ENCODE measurements at places on chromosomes 16 and 17.
A peak's percentile ranks its signal among the peaks of the same experiment; 100 is the strongest.

DNA sequence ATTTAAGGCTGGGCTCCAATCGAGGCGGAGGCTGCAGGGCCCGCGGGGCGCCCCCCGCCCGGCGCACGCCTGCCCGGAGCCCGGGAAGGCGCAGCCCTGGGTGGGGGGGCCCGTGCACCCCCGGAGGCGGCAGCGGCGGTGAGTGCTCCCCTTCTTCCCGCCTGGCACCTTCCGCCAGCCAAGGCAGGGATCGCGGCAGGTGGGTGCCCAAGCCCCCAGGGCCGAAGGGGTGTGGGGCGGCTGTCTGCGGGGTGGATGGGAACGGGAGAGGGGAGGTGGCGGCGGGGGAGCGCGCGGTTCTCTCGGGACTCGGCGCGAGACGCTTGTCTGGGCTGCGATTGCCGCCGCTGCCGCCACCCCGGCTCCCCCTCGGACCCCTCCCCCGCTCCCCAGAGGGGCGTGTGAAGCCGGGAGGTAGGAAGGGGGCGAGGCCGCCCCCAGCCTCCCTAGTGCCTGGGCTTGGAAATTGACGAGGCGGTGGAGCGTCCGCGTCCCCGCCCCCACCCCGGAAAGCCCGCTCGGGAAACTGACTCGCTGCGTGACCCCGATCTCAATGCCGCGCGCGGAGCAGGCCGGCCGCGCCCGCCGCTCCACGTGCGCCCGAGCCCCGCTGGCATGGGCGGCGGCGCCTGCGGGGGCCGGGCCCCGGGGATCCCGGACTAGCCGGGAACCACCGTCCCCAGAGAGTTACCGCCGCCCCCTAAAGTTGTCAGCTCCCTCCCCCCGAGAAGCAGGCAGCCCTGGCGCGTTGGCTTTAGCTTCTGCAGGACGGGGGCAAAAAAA is 231.5 kb downstream of the MRTFB start:
- DNase-seq = no peak

DNA sequence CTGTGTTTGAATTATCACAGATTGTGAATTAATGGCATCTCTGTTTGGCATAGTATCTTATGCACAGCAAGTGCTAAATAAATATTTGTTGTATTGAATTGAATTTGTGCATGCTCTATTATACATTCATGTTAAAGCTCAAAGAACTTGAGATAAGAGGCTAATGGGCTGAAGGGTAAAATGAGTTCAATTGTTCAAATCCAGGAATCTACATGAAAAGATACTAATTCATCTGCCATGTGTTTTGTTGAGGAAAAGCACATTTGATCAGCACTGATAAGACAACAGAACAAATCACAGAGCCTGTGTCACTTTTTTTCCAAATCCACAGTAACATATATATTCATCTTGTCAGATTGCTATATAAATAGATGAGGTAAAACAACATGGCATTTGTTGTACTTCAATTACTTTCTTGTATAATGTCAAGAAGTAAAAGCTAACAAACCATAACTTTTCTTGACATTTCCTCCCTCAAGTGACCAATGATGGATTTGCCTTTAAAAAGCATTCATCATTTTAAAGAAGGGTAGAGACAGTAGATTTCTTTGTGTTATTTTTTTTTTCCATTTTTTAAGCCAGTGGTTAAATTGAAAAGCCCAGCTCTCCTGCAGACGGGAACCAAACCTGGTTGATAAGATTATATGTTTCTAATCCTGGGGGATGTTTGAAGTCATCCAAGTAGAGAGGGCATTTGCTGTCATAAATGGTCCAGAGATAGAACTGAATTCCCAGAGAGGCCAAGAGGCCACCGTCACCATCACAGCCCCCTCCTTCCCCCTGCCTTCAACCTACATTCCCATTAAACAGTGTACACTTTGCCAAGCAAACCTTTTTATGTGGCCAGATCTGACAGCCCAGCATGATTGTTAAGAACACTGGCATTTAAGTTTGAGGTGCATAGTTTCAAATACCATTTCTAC is 123.0 kb downstream of the CHD9NB start:
- DNase-seq = no peak

- no peak for DNase-seq
These were observed 1.9 kb upstream of the CBFB start for GRCh38 chr16:67027046-67027445.

- DNase-seq = no peak
These were observed 16.7 kb downstream of the CCDC40 start for GRCh38 chr17:80053102-80053501.

- DNase-seq = no peak
These were observed 6.1 kb upstream of the KRT14 start for GRCh38 chr17:41592601-41593305.

DNA sequence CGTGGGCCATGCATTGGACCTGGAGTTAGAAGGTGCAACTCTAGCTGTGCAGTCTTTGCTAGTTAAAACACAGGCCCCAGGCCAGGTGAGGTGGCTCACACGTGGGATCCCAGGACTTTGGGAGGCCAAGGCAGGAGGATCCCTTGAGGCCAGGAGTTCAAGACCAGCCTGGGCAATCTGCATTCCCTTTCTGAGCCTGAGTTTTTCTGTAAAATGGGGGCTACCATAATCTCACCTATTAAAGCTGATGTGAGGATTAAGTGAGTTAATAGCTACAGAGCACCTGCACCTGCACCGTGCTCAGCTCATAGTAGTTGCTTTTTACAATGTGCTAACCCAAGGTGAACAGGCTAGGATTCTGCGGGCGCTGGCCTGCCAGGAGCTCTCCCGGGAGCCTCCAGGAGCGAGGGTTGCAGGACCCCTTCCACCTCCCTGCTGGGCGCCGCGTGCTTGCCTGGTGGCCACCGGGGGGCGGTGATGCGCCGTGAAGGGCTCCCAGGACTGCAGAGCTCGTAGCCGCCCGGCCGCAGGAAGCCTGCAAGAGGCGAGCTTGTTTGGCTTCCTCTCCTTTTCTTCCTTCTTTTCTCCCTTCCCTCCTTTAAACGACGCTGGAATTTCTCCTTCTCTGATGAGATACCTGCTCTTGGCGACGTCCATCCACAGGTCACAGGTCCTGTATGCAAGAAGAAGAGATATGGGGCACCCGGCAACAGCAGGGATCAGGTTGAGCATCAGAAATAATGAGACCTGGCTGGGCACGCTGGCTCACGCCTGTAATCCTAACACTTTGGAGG is 51.3 kb downstream of the ZFP90 start:
- peak; percentile 61 for DNase-seq
